ENCODE measurements at places on chromosomes 3 and 15. TPM values are rescaled to one million over a fixed set of nuclear protein-coding genes. Genes with fewer than 3 reads are reported as not detected.

- DNase-seq, result no peak
Measured at GRCh38 chr15:54014067-54014655, 35.9 kb downstream of the UNC13C start.

The P2RY14 gene
- 0.14 TPM for total RNA-seq

The HYAL1 gene
- 3.7 TPM for total RNA-seq

DNA sequence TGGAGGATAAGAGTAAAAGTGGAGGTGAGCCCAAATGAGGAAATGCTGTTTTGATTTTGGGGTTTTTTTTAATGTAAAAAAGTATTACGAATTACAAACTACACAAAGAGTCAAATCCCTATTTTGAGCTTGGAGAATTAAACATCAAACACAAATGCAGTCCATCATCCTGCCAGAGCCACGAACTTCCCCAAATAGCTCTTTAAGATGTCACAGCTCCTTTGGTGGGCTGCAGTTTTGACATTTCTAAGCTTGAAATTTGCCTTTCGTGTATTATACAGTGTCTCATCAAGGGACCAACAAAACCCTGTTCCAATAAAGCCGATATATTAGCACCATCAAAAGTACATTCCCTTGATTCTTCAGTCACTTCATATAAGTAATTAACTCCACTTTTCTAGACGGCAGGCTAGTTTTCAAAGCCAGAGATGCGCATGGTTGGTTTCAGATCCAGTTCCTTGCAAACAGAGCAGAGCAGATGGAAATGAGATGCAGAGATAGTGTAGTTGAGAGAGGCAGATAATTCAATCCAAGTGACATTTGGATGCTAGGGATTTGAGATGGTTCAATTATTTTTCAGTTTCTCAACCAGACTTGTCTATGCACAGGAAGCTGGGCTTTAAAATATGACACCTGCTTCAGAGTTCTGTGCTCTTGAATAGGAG lies 580.9 kb downstream of the EDEM1 start:
- DNase-seq, result no peak

DNA sequence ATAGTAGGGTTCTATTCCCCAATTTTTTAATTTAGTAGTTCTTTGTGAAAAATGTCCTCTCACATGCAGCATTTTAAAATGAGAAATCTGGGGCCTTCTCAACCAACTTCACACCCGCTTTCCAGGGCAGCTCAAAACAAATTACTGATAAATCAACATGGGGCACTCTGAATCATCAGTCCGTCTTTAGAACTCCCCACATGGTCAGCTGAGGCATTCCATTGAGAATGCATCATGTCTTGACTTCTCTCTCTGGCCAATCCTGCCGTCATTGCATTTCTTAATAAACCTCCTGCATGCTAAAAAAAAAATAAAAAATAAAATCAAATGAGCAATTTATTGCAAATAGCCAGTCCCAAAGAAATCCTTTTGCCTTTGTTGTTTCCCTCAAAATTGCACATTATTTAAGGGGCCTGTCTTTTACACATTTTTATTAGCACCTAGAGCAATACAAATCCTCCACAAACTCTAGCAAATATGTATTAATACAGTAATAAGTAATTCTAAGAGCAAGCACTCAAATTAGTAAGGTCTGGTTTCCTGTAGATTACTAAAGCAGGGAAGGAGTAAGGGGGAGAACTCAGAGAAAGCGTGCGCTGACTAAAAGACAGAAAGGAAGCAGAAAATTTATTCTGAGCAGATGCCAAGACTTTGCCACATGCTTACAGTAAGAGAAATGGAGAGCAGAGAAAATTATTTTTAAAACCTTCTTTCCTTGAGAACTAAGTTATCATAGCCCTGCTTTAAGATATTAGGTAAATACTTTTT lies 175.7 kb downstream of the TNIK start:
- DNase-seq, result no peak

DNA sequence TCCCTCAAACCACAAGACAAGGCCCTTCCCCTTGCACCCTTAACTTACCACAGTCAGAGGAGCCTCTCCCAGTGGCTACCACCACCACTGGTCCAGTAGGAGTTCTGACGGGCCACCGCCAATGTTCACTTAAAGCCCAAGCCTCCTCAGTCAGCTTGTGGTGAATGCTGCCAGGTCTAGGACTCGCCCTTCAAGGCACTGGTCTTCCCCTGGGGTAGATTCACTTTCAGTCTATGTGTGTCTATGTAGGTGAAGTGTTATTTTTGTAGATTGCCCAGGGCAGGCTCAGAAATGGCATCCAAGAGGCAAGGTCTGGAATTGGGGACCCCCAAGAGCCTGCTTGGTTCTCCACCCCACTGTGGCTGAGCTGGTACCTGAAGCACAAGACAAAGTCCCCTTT lies 15.4 kb upstream of the CASR start:
- DNase-seq, result no peak

GRCh38 chr15:72933976-72934375 lies 118.3 kb upstream of the NEO1 start:
- no peak for DNase-seq

- no peak for DNase-seq
Measured at GRCh38 chr15:89823836-89824606, 9.4 kb upstream of the ANPEP start.

The MST1R gene
- total RNA-seq, result 5.3 TPM

DNA sequence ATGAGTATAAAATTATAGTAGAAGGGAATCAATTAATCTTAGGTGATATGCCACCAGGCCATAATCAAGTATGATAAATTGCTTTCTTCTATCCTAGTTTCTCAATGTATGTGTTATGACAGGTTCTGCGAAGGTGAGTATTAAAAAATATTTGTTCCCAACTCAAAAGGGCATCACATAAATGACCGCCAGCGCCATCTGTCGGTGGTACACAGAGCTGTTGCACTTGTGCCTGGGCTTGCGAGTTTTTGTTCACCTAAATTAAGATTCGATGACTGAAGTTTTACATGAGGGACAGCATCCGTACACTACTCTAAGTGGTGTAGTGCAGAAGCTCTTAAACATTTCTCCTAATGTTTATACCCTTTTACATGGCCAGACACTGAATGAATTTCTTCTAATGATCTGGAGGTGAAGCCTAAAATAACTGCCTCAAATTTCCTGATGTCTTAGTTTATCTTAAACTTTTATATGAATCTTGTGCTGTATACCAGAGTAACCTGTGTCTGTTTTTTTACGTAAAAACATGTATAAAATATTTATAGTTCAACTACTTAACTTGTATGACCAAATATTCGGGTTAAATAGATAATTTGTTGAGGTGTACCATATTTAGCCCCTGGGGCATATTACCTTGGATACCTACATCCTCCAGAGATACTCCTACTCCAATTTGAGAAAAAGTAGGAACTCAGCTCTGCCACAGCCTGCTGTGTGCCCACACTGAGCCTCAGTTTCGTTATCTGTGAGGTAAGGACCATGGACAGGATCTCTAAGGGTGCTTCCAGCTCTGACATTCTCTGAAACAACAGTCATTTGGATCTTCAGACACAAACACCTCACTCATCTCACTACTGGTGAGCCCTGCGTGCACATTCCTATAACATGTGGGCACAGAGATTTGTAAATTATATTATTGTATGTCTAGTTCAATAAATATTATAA lies 365.6 kb downstream of the MAGI1 start:
- no peak for DNase-seq

- DNase-seq, result no peak
Measured at GRCh38 chr3:173889596-173889995, 492.1 kb downstream of the NLGN1 start.

DNA sequence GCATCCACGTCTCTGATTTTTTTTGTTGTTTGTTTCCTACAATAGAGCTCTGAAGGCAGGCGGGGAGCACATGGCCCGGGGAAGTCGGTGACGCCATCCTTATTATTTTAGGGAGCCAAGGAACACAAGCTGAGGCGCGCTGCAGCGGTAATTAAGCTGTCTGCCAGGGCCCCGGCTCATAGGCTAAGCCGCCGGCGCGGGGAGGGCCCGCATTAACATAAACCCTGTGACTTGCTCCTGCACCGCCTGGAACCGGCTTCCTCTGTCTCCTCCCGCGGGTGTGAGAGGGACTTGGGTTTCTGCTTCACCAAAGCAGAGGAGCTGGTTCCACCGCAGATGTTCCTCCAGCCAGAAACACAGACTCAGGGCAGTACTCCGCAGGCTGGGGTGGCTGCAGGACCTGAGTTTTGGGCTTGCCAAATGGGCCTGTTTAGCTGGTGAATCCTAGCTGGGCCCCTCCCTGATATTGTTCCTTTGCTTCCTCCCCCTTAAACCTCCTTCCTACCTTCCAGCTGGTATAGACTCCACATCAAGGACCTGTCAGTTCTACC lies 25.3 kb downstream of the ANP32A start:
- DNase-seq, result no peak

GRCh38 chr3:108380128-108380795 lies 83.9 kb downstream of the HHLA2 start:
- no peak for DNase-seq

The CACNA1D gene
- 17.4 TPM for total RNA-seq

GRCh38 chr3:179450901-179451264 lies 387 bp downstream of the GNB4 start:
- DNase-seq, result peak; percentile 71

DNA sequence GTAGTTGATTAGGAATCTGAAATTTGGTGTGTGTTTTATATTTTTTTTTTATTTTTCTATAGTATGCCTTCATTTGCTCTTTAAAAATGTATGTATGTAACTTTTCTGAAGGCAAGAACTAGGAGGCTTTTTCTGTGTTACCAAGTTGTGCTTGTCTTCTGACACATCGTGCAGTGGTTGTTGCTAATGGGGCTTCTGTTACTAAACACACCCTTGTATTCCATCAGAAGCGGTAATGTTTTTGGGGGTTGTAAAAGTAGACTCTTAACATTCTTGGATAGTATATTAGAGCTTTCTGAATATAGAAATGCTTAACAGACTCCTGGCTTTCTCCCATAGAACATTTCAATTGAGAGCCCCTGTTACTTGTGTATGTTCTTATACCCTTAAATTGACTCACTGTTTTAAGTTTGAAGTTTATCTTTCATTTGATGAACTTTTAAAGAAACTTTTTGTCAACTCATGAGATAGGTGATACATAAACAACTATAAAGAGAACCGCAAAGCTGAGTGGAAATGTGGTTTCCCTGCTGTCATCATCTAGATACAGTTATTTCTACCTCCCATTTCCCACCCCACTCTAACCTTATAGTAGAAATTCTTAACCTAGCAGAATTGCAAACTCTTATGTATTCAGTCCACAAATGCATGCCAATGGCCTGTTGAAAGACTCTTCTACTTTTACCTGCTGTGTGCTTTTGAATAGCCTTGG lies 2.5 kb downstream of the TIPARP start:
- no peak for DNase-seq

- no peak for DNase-seq
Measured at GRCh38 chr15:38828031-38828532, 263.5 kb upstream of the RASGRP1 start.

DNA sequence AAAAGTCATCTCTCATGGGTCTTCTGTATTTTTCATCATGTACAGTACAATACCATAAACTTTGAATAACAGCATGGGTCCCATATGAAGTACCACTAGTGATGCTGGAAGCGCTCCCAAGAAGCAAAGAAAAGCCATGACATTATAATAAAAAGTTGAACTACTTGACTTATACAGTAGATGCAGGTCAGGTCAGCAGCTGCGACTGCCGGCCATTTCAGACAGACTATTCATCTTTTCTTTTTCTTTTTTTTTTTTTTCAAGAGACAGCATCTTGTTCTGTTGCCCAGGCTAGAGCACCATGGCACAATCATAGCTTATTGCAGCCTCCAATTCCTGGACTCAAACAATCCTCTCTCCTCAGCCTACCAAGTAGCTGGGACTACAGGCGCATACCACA lies 10.2 kb downstream of the RAF1 start:
- DNase-seq, result no peak

GRCh38 chr3:173893835-173894234 lies 496.3 kb downstream of the NLGN1 start:
- DNase-seq, result no peak

DNA sequence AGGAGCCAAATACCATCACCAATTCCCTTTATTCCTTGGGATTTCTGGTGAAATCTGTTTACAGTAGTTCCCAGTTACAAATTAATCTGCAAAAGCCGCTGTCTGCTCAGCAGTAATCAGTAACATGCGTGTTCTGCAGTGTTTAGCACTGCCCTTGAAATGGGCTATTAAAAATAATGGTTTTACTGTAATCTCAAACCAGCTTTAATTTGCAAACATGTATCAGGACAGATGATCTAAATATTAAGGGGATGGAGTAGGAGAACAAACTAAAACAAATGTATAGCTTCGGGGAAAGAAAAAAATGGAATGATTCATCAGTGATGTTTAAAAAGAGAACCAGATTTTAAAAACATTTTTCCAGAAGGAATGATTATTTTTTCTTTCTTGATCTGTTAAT lies 513.2 kb downstream of the MECOM start:
- no peak for DNase-seq

GRCh38 chr3:15959434-15959811 lies 161.6 kb upstream of the ANKRD28 start:
- DNase-seq, result no peak

GRCh38 chr3:123419181-123419849 lies 29.6 kb downstream of the ADCY5 start:
- no peak for DNase-seq

- DNase-seq, result no peak
Measured at GRCh38 chr3:109081746-109082510, 36.0 kb downstream of the MORC1 start.

DNA sequence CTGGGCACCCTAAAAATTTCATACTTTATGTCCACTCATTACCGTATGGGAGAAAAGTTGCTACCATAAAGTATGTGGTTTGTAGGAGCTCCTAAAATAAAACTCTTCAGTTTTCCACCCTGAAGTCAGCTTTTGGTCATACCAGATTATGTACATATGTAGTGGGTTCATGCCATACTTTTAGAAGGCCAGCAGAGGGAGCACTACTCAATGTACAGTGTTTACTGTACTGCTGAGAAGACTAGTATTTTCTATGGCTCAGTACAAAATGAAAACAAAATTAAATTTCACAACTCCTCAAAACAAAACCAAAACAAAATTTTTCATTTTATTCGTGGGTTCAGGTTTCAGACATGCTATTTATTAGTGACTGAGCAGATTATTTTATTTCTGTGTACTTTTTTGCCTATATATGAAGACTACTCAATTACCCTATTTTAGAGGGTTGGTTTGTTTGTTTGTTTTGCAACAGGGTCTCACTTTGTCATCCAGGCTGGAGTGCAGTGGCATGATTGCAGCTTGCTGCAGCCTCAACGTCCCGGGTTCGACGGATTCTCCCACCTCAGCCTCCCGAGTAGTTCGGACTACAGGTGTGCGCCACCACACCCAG lies 24.3 kb downstream of the NXPE3 start:
- no peak for DNase-seq

- DNase-seq, result no peak
Measured at GRCh38 chr3:105145511-105145910, 221.2 kb upstream of the ALCAM start.

DNA sequence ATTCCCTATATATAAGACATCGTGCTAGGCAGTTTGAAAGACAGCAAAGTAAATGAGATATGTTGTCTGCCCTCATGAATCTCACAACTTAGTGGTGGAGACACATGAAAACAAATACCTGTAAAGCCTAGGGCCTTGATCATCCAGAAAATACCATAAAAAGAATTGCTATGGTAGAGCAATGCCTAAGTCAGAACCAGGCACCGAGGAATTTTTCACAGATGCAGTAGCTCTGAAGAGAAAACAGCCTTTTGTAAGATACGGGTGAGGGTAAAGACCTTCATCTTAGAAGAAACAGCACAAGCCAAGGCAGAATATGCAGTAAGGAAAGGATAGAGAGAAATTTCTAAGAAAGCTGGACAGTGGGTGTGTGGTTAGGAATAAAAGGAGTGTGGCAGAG lies 36.1 kb downstream of the CD200R1L start:
- DNase-seq, result no peak

- DNase-seq, result no peak
Measured at GRCh38 chr15:33068511-33068990, 126.0 kb downstream of the FMN1 start.
